HCT116 (cell line): ENCODE measurements at places on chromosomes 2 and 18.

- no peak for DNase-seq
Observed at GRCh38 chr2:121279476-121280220, 5.4 kb downstream of the TFCP2L1 start.

- DNase-seq, result no peak
Observed at GRCh38 chr2:23624915-23625314, 239.9 kb downstream of the KLHL29 start.

GRCh38 chr2:160351956-160352355 lies 141.7 kb downstream of the RBMS1 start:
- DNase-seq, result no peak

- DNase-seq, result no peak
Observed at GRCh38 chr2:12192762-12193161, 446.3 kb downstream of the LPIN1 start.

GRCh38 chr18:79521416-79522205 lies 125.9 kb downstream of the NFATC1 start:
- no peak for DNase-seq
